ENCODE measurements at places on chromosomes 5 and 9.

DNA sequence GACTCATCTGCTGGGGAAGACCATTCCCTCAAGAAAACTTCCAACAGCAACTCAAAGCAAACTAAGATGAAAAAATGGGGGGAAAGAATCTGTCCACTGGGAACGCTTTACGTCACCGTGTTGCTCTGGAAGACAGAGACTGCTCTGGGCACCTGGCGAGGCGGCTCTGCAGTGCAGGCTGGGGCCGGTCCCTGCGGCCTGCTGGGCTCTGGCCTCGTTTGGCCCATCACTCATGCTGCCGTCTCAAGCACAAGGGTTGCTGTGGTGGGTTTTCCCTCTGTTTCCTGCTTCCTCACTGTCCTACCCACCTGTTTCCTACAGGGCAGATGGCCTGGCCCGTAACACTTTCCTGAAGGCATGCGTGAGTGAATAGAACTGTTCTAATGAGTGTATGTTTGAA lies 92.9 kb upstream of the OTULINL start:
- DNase-seq, result no peak

GRCh38 chr9:37920471-37921167 lies 16.7 kb upstream of the SLC25A51 start:
- no peak for DNase-seq

- no peak for DNase-seq
Observed at GRCh38 chr9:88530051-88530450, 4.9 kb upstream of the NXNL2 start.

DNA sequence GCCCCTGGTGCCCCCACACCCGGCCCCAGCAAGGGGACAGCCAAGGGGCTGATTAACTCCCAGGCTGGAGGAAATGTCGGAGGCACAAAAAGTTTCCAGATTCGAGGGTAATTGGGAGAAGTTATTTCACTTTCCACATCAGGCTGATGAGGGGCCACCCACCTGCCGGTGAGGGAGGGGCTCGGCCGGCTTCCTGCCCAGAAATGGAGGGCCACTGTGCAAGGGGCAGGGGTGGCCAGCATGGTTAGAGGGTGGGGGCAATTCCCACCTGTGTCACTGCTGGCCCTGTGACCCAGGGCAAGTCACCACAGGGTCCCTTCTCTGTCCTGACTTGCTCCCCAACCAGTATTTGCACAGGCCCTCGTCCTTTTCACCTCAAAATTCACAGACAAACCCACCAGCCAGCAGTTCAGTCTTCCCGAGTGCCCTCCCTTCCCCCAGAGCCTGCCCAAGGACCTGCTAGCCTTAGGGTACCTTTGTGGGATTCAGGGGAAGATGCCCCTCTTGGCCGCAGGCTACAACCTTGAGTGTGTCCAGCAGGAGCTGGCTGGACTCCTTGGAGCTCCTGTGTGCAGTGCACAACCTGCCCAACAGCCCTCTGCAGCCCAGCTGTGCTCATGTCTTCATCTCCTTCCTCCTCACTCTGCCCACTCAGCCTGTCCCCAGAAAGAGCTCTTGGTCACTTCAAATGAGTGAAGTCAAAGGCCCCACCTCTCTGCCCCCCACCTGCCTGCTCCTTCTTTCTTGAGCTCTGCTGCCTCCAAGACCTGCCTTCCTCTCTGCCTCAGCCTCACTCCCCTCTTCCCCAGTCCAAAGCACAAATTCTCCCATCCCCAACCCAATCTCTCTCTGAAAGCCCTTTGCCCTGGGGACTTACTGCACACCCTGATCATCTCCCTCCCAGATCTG lies 130.5 kb downstream of the BARX1 start:
- no peak for DNase-seq

DNA sequence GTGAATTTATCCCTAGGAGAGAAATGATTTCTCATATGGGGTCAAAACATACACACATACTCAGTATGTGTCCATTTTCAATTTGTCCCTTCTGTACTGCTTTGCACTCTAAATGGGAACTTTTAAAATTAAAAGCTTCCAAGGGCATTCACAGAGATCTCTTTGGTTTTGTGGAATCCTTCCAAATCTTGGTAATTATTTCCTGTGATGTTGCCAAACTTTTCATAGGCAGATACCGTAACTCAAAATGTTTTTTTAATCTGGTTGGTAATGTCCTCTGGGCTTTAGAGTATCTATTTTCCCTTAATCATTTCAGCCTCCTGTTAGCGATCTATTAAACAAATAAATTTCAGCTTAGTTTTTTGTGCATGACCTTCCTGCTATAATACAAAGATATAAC lies 282.4 kb downstream of the ARHGEF28 start:
- no peak for DNase-seq

DNA sequence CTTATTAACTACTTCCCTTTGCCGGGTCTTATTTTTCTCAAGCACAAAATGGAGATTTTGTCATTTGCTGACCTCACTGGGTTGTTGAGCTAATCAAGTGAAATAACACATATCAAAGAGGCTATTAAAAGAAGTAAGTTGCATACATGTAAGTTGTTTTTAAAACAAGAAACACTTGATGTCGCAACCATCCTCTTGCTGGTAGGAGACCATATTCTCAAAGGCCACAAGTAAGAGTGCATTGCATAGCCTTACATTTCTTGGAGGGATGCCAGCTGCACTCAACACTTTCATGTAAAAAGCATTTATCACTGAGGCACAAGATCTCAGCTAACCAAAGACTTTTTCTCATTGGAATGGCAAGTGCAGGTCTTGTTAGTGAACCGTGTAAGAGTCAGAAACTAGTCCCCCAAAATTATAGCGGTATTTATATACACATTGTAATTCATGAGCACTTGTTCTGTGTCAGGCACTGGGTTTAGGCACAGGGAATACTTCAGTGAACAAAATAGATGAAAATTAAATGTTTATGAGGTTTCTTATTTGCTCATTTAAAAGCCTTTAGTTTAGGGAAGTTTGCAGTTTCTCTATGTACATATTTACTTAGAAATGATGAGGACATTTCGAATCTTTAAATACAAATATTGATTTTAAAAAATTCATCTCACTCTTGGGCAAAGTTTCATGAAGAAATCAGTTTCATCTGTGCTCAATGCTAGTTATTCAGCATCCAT lies 72.0 kb downstream of the ZFAND5 start:
- DNase-seq, result no peak

DNA sequence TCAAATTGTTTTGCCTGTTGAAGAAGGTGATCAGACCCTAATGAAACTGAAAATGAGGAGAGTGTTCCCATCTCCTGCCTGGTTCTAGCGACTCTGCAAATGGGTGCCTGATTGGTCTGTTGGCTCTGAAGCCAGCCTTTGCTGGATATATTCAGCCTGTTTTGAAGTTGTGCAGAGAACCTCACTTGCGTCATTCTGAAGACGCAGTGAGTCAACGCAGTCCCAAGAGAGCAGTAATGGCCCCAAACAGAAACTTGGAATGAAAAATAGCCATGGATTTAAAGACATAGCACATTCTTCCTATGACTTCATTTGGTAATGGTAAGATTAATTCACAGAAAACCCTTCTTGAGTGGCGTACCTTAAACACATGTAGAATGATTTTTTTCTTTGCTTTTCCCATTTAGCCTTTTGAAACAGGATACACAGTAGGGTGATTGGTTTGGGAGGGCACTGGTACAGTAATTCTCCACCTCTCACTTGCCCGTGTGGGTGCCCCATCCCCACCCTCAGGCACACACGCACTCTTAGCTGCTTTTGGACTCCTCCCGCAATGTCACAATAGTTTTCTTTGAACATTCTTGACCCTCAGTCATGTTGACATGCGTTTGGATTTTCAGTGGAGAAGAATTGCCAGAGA lies 54.1 kb upstream of the ABL1 start:
- DNase-seq, result no peak

DNA sequence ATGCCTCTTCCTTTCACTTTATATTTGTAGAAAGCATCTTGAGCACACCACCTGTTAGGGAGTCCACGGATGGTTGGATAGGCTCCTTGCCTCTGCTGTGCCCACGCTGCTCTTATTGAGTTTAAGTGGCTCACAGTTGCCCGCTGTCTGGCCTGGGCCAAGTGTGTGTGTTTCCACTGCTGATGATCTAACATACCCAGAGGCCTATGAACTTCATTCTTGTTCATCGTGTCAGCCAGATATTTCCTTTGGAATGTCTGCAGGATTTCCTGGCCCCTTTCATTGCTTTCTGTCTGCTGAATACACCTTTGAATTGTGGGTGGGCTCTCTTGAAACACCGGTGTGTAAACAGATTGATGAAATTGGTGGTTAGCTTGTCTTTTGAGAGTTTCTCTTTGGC lies 46.6 kb downstream of the MVB12B start:
- no peak for DNase-seq

- no peak for DNase-seq
Observed at GRCh38 chr5:57171816-57172465, 1.9 kb upstream of the GPBP1 start.

- DNase-seq, result no peak
Observed at GRCh38 chr9:123065196-123065595, 31.7 kb downstream of the GPR21 start.

DNA sequence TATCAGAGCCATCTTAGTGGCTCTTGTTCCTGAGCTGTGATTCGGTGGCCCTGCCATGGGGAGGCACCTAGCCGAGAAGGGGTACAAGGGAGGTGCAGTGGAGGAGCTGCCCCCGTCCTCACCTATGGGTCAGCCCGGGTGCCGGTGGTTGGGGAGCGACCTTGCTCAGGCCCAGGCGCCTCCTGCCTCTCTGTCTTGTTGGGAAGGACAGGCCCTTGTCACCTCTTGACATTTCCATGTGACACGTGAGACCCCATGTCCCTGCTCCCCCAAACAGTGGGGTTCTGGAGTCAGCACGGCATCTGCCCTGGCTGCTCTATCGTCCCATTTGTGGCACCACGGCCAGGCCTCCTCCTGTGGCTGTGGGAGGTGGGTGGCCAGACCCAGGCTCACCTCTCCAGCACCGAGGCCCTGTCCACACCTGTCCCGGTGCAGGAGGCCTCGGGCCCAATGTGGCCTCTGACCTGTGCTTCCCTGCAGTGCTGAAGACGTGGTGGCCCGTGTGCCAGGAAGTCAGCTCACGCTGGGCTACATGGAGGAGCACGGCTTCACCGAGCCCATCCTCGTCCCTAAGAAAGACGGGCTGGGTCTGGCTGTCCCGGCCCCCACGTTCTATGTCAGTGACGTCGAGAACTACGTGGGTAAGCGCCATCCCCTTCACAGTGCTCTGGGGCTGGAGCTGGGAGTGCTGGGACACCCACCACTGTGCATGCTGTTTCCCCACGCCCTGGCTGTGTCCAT lies 68.9 kb downstream of the PHF2 start:
- no peak for DNase-seq

DNA sequence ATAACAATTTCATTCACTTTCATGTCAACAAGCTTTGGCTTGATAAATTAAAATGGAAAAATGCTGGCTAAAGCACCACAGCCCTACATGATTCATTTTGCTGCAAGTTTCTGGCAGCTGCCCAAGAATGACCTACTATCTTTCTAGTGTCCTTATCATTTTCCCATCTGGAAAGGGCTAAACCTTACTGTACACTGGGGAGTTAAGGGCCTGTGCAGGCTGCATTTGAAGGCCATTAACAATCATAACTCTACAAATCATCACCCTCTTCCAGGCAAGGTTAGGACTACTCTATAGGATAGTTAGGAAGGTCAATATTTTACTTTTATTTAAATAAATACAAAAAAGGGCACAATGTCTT lies 579.7 kb upstream of the ZNF608 start:
- peak; percentile 86 for DNase-seq

DNA sequence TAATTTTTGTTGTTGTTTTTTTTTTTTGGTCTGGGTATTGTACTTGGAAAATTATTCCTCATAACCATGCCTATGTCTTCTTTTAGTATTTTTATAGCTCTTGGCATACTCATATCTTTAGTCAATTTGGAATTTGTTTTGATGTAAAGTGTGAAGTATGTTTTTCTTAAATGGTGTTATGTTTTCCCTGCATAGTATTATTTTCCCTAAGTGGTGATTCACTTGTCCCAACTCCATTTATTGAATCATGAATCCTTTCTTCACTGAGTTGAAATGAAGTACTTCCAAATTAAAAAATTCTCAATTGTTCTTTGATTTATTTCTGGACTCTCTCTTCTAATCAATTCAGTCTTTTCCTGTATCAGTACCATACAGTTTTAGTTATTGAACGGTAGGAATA lies 46.5 kb downstream of the POLK start:
- DNase-seq, result no peak

DNA sequence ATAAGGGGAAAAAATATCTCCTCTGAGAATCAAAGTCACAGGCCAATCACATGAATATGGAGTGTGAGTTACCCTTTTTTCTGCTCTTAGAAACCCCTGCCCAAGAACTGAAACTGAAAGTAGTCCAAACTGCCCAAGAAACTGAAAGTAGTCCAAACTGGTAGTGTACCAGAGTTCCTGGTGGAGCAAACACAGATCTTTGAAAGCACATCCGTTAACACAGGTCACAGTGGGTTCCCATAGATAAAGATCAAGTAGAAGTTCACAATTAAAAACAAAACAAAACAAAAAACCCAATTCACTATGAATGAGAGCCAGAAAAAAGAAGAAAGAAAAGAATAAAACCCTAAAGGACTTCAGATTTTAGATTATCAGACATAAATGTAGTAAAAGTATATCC lies 332.4 kb upstream of the EFNA5 start:
- no peak for DNase-seq

GRCh38 chr9:3150074-3150473 lies 306.2 kb upstream of the PUM3 start:
- no peak for DNase-seq

DNA sequence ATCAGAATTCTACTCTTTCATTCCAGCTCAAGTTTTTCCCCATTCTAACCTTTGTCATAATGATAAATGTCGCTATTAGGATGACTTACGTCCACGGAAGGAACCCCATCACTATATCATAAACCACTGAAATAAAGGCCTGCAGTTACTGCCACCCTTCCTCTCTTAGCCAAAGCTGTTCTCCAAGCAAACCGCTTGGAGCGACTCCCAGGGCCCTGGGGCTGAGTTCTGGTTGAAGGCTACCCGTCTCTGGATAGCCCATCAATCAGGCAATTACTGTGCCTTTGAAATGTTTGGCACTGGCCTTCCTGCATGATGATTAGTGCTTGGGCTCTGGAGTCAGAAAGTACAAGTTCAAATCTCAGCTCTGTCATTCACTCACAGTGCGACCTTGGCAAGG lies 386.0 kb downstream of the SPOCK1 start:
- no peak for DNase-seq

Measured in NCI-H1092 (cell line).